HCEC 1CT (cell line): ENCODE measurements at places on chromosomes 7 and 10.
A peak's percentile ranks its signal among the peaks of the same experiment; 100 is the strongest.

- DNase-seq = no peak
Observed at GRCh38 chr7:1741751-1742554, 71.9 kb downstream of the ELFN1 start.

- DNase-seq = no peak
Observed at GRCh38 chr7:112421666-112422486, 28.4 kb upstream of the IFRD1 start.

DNA sequence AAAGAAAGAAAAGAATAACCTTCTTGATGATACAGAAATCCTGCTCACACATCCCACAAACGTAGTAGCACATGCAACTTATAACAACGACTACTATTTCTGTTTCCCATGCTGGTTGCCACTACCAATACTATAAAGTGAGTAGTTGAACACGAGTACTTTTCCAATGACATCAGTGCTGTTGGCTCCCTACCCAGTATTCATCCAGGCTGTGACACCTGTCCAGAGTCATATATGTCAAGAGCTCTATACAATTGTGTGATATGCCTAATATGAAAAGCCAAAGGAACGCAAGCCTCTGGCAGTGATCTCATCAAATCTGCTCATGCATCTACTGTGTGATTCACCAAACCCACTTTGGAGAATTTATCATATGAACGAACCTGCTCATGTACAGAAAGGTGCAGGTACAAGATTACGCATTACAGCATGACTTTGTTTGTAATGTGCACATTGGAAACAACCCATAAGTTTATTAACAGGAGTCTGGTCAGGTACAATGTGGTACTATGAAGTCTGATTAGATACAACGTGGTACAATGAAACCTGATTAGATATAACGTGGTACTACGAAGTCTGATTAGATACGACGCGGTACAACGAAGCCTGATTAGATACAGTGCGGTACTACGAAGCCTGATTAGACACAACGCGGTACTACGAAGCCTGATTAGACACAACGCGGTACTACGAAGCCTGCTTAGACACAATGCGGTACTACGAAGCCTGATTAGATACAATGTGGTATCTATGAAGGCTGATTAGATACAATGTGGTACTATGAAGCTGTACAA lies 5.8 kb upstream of the ITIH5 start:
- no peak for DNase-seq

DNA sequence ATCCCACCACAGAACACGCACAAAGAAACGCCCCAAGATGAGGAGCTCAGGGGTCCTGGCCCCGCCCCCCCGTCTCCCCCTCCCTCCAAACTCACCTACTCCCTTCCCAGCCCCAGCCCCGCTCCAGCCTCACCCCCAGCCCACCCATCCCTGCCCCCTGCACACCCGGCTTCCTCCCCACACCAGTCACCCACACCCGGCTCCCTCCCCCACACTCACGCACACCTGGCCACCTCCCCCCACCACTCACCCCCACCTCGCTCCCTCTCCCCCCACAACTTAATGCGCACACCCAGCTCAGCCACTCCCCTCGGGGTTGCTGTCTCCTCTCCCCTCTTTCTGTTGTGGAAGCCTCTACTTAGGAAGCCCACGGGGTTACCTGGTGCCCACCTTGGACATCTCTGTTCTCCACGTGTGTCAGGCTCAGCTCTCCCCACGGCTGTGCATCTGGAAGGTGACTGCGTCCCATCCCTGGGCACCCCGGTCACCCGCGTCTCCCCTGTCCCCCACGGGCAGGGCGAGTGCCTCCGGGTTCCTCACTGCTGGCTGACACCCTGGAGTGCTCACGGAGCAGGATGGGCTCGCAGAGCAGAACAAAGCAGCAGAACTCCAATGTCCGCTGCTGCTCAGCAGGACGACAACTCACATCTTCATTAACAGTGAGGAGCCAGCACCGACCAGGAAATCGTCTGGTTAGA lies 166.8 kb downstream of the USP6NL start:
- DNase-seq = no peak

GRCh38 chr10:72223743-72224101 lies 7.6 kb upstream of the ASCC1 start:
- no peak for DNase-seq

DNA sequence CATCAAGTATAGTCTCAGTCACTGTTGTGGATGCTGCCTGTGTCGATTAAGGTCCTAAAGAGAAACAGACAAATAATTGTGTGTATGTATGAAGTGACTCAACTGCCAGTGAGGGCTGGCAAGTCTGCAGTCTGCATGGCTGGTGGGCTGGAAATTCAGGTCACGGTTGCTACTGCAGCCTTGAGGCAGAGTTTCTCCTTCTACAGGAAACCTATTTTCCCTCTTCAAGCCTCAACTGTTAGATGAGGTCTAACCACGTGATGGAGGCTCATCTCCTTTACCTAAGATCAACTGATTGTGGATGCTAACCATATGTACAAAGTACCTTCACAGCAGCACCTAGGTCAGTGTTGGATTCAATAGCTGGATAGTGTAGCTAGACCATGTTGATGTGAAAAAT lies 29.9 kb downstream of the MBL2 start:
- DNase-seq = no peak

DNA sequence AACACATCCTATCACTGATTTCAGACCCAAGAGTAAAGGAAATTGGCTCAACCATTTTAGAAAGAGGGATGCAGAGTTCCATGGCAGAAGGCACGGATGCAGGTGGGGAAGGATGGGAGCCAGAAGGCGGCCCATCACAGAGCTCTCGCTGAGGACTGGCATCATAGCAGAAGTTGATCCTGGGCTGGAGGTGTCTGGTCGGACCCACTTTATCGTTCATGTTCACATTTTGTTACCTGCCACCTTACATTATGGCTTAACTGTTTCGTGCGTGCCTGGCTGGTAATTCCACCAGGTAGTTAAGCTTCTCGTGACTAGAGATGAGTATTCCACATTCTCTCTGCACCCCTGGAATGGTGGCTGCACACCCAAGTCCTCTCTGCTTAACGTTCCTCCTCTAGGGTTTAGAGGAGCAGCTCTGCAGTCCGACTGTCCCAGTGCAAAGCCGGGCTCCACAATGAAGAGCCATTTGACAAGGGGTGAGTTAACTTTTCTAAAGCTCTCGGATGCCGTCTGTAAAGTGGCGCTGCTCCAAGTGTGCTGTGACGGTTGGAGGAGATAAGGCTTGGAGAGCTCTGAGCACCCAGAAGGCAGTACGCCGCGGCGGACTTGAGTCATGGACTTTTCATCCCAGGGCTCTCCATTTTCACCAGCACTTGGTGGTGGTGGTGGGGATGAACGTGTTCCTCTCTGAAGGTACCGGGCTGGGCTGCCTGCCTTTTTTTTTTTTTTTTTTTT lies 157.1 kb upstream of the SHH start:
- DNase-seq = no peak

DNA sequence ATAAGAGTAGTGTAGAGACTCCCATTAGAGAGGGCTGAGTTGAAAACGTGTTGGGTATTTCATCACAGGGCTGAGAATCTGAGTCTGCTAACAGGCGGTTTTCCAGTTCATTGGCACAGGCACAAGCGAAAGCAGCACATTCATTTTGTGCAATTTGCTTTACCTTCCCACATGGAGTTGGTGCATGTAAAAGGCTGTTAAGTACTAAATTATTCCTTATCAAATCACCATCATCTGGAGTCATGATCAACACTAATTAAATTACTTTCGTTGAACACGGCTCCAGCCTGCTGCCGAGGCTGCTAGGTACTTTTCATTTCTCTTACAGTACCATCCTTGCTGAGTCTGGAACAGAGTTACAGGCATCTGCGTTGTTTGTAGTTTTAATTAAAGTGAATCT lies 43.8 kb downstream of the ETV1 start:
- no peak for DNase-seq

GRCh38 chr7:54543051-54543488 lies 895 bp downstream of the VSTM2A start:
- DNase-seq = no peak

GRCh38 chr7:32616625-32617024 lies 121.3 kb downstream of the AVL9 start:
- DNase-seq = peak; percentile 63

DNA sequence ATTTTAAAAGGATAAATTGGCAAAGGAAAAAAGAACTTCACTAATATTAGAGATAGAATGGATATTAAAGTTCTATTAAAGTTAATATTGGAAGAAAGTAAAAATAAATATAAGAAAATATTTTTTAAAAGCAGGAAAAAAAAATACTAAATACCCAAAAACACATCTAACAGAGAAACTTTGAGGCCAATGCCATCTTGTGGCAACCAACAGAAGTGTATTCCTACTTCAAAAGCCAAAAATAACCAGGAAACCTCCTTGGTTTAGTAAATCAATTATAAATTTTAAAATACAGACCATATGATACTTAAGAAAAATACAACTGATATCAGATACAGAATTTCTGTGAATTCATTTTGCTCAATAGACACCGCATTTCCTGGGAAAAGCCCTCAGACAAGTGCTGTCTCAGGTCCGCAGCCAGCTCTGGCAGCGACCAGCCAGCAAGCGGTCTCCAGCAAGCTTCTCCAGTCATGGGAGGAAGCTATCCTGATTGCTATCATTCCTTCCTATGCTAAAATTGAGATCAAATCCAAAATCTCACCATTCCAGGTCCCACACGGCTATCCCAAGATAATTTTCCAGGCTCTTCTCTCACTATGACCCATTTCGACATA lies 65.3 kb downstream of the LMBR1 start:
- DNase-seq = peak; percentile 12

DNA sequence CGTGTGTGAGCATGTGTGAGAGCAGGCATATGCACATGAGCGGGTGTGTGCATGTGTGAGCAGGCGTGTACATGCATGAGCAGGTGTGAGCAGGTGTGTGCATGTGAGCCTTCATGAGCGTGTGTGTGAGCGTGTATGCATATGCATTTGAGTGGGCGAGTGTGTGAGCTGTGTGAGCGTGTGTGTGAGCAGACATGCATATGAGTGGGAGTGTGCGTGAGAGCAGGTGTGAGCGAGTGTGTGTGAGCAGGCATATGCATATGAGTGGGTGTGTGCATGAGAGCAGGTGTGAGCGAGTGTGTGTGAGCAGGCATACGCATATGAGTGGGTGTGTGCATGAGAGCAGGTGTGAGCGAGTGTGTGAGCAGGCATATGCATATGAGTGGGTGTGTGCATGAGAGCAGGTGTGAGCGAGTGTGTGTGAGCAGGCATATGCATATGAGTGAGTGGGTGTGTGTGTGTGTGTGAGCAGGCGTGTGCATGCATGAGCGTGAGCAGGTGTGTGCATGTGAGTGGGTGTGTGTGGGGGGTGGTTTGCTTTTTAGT lies 30.7 kb downstream of the NKX6-2 start:
- DNase-seq = no peak

GRCh38 chr7:6531492-6532279 lies 19.6 kb downstream of the GRID2IP start:
- DNase-seq = no peak

DNA sequence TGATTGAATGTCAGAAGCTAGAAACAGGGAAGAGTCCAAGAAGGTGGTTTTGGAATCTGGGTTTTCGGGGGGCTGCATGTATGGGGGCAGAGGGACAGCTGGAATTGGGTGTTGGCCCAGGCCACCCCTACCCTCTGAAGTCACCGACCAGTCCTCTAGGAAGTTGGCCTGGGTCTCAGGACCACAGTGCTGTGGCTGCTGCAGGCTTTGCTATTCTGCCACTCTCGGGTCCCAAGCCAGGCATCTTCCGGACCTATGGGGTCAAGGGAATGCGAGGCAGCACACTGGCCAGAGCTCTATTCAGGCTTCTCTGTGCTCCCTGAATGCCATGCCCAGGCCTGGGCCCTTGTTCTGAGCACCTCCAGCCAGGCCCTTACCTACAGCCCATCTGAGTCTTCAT lies 13.2 kb downstream of the FGF8 start:
- no peak for DNase-seq

DNA sequence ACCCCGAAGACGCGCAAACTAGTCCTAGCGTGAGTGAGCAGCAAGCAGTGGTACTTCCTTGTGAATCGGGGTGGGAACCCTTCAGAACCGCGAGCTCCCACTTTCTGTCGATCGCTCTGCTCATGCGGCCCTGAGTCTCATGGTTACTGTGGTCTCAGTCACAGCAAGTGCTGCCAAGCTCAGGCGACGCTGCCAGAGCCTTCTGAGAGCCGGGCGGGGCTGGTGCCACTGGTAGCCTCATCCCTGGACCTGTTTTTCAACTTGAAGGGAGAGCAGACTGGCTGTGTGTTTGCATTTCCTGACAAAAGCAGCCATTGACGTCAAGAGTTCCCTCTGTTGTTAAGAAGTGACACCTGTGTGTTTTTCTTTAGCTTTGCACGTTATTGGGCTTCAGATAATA lies 32.9 kb upstream of the BHLHA15 start:
- DNase-seq = no peak
